Progenitor cell of endocrine pancreas (in vitro differentiated cells): ENCODE measurements at places on chromosomes 6 and 20. TPM values are rescaled to one million over a fixed set of nuclear protein-coding genes. Genes with fewer than 3 reads are reported as not detected.

PLTP gene
- 28.6 and 29.6 TPM in 2 replicates for total RNA-seq

- H3K4me1 ChIP-seq = no peaks in the 10 kb centered on the region
- DNase-seq = no peak
- H3K36me3 ChIP-seq = no peaks in the 10 kb centered on the region
- no peak overlapping the region for H3K27ac ChIP-seq
Observed at GRCh38 chr6:13194852-13195251, 133.5 kb downstream of the TBC1D7 start.

GRCh38 chr6:101806241-101806640, 412.7 kb downstream of the GRIK2 start:
- H3K27ac ChIP-seq = no peak overlapping the region
- DNase-seq = no peak
- no peaks in the 10 kb centered on the region for H3K27me3 ChIP-seq
- H3K4me1 ChIP-seq = no peaks in the 10 kb centered on the region
- H3K4me3 ChIP-seq = no peak overlapping the region

GRCh38 chr6:13526727-13527670, 39.6 kb upstream of the GFOD1 start:
- no peak for DNase-seq
- peaks cover 5% of the 10 kb centered on the region for H3K4me1 ChIP-seq
- no peak overlapping the region for H3K4me3 ChIP-seq
- H3K36me3 ChIP-seq = no peaks in the 10 kb centered on the region
- peaks cover 3% of the 10 kb centered on the region for H3K27me3 ChIP-seq

- no peak overlapping the region for H3K4me3 ChIP-seq
- H3K36me3 ChIP-seq = no peaks in the 10 kb centered on the region
- H3K27me3 ChIP-seq = no peaks in the 10 kb centered on the region
- H3K27ac ChIP-seq = peak overlapping the region; percentile 61
Observed at GRCh38 chr20:31811796-31812728, 7.1 kb upstream of the MYLK2 start.

DNA sequence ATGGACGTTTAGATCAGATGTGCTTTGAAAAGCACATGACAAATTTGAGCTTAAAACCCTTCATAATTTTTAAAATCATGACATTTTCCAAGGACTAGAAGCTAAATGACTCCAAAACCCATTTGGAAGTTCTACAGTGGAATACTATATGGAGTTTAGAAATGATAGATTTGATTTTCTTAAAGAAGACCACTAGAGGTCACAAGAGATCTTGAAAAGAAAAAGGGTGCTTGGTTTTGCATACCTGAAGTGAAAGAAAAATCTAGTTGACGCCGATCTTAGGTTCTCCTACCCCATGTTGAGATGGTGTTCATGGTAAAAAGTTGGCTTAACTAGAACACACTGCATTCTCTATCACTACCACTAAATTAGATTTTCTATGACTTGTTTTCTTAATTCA, 31.5 kb downstream of the CFAP61 start:
- no peak overlapping the region for H3K4me3 ChIP-seq
- no peak for DNase-seq
- no peak overlapping the region for H3K27ac ChIP-seq
- no peaks in the 10 kb centered on the region for H3K36me3 ChIP-seq
- peaks cover 5% of the 10 kb centered on the region for H3K27me3 ChIP-seq

- no peaks in the 10 kb centered on the region for H3K27me3 ChIP-seq
- no peak overlapping the region for H3K4me3 ChIP-seq
- peaks cover 5% of the 10 kb centered on the region for H3K4me1 ChIP-seq
- H3K36me3 ChIP-seq = peaks cover 2% of the 10 kb centered on the region
- no peak for DNase-seq
Observed at GRCh38 chr20:11712639-11713160, 205.0 kb upstream of the BTBD3 start.

GRCh38 chr20:8209061-8209460, 77.0 kb downstream of the PLCB1 start:
- H3K4me1 ChIP-seq = peaks cover 33% of the 10 kb centered on the region
- no peaks in the 10 kb centered on the region for H3K36me3 ChIP-seq
- H3K4me3 ChIP-seq = no peak overlapping the region
- DNase-seq = no peak
- no peaks in the 10 kb centered on the region for H3K27me3 ChIP-seq
